ENCODE measurements at places on chromosomes 7 and 10. TPM values are rescaled to one million over a fixed set of nuclear protein-coding genes. Genes with fewer than 3 reads are reported as not detected.

- no peak for DNase-seq
These were observed 89.2 kb downstream of the CUL2 start for GRCh38 chr10:35000936-35001335.

DNA sequence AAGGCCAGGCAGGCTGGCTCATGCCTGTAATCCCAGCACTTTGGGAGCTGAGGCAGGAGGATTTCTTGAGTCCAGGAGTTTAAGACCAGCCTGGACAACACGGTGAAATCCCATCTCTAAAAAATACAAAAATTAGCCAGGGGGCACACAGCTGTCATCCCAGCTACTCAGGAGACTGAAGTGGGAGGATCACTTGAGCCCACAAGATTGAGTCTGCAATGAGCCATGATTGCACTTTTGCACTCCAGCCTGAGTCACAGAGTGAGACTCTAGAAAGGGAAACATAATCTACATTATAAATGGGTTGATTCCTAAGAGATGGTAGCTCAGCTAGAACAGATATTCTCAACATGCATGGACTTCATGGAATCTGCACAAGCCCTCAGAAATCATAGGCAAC is 6.3 kb upstream of the LIPF start:
- no peak for DNase-seq

DNA sequence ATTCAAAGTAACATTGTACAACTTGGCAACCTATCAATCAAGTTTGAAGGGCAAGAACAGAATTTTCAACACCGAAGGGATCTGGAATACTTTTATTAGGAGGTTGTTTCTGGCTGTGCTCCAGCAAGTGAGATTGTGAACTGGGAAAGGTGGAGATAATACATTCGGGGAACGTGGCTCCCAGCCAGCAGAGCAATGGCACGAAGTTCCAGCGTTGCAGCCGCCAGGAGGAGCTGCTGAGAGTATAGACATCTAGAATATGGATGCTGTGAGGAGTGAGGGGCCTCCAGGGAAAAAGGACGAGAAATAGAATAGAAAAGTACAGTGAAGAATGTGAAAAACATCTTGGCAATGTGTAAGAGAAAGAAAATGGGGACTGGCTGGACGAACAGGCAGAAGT is 69.5 kb downstream of the TCERG1L start:
- DNase-seq = no peak

DNA sequence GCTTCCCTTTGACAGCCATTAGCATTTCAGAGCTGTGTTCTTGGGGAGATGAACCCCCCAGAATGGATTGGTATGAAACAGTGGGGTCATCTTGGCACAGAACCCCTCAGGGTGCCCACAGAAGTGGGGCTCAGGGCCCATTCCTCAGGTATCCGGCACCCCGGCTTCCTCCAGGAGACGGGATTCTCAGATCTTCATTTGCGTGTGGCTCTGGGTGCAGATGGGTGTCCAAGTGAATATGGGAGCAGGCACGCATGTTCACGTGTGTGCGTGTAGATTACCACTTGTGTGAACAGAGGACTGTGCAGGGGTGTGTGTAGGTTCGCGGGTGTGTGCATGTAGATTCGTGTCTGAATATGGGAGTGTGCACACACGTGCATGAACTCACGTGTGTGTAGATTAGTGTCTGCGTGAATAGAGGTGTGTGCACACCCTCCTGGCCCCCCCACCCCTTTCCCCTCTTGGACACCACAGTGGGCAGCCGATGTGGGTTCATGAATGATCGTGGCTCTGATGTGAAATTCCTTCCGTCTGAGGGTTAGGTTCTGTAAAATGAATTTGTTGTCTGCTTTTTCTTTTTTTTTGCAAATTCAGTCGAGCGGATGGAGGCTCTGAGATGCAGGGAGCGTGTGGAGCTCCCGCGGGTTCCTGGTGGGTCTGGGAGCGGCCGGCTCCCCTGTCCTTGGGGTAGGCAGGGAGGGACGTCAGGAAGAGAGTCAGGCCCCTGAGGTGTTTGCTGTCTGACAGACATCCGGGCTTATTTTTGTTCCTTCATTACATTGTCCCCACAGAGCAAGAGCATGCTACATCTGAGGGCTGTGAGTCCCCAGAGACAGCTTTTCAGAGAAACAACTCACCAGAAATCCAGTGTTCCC is 7.4 kb downstream of the ELFN1 start:
- DNase-seq = no peak

DNA sequence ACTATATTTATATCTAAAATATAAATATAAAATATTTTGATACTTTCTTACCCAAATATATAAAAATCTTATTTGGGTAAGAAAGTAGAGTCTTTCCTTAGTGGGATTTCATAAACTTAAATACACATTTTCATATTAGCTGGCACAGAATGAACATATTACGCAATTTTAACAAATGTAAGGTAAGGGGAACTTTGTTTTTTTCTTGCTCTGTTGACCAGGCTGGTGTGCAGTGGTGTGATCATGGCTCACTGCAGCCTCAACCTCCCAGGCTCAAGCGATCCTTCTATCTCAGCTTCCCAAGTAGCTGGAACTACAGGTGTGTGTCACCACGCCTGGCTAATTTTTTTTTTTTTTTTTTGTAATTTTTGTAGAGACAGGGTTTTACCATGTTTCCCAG is 18.3 kb downstream of the CYP26A1 start:
- DNase-seq = no peak

GRCh38 chr10:71889388-71889987 is 38.4 kb upstream of the PSAP start:
- no peak for DNase-seq

- DNase-seq = no peak
These were observed 28.4 kb upstream of the C10orf71 start for GRCh38 chr10:49270565-49270964.

- DNase-seq = no peak
These were observed 86.4 kb downstream of the NKX6-2 start for GRCh38 chr10:132699411-132700155.

DNA sequence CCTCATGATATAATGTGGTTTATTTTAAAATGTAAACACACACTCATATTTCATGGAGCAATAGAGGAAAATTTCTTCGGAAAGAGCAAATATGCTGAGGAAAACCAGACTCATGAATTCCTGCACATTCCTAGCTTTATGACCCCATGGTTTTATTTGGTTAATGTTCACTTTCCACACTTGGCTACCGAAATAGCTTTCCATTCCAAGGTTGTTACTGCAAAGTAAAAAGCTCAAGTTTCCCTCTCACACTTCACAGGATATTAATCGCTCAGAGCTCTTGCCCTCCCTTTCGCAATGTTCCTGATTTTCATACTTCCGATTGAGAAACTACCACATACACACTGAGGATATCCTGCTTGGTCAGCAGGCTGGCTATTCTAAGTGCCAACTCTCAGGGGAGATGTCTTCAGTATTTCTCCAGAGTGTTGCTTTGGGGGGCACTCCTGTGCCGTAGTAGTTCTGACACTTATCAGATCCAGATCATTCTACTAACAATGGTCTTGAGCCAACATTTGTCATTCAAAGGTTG is 77.5 kb upstream of the STEAP1B start:
- DNase-seq = no peak

TRIM24 gene
- 6.6 TPM for polyA plus RNA-seq

ZNF425 gene
- polyA plus RNA-seq = 1.2 TPM

SPDYE11 gene
- polyA plus RNA-seq = not detected

NPY gene
- not detected for polyA plus RNA-seq

CCDC7 gene
- polyA plus RNA-seq = 33.4 TPM

PLEKHS1 gene
- polyA plus RNA-seq = not detected

SH2B2 gene
- 0.26 TPM for polyA plus RNA-seq

PDGFA gene
- not detected for polyA plus RNA-seq

SH3PXD2A gene
- 0.29 TPM for polyA plus RNA-seq

PTN gene
- 0.15 TPM for polyA plus RNA-seq

All from CD4-positive, CD25-positive, alpha-beta regulatory T cell (primary cell).